ENCODE measurements at places on chromosomes 13 and 19.

- DNase-seq = no peak
Measured at GRCh38 chr13:47241446-47241845, 344.6 kb upstream of the HTR2A start.

- no peak for DNase-seq
Measured at GRCh38 chr13:92407858-92408257, 818.7 kb upstream of the GPC6 start.

GRCh38 chr19:30504272-30504671, 132.1 kb downstream of the ZNF536 start:
- no peak for DNase-seq

- DNase-seq = no peak
Measured at GRCh38 chr13:46846726-46847125, 49.8 kb upstream of the ESD start.

GRCh38 chr19:16142032-16142580, 1.4 kb upstream of the HSH2D start:
- no peak for DNase-seq

DNA sequence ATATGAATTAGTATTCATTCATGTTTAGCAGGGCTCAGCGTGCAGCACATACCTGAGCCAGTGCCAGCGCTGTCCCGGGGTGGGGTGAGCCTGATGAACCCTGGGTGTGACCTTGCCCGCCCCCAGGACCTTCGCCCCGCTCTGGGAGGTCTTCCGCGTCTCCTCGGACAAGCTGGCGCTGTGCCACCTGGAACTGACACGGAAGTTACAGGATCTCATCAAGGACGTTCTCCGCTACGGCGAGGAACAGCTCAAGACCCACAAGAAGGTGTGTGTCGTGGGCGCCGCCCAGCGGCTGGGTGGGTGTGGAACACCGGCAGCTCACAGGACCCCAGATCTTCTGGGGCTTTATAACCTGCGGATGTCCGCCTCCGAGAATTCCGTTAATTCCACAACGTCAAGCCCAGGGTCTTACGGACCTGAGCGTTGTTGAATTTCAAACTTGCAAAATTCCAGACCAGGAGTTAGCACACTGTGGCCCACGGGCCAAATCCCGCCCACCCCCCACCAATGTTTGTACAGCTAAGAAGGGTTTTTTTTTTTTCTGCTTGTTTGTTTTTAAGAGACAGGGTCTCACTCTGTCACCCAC, 15.4 kb downstream of the FCHO1 start:
- DNase-seq = no peak

DNA sequence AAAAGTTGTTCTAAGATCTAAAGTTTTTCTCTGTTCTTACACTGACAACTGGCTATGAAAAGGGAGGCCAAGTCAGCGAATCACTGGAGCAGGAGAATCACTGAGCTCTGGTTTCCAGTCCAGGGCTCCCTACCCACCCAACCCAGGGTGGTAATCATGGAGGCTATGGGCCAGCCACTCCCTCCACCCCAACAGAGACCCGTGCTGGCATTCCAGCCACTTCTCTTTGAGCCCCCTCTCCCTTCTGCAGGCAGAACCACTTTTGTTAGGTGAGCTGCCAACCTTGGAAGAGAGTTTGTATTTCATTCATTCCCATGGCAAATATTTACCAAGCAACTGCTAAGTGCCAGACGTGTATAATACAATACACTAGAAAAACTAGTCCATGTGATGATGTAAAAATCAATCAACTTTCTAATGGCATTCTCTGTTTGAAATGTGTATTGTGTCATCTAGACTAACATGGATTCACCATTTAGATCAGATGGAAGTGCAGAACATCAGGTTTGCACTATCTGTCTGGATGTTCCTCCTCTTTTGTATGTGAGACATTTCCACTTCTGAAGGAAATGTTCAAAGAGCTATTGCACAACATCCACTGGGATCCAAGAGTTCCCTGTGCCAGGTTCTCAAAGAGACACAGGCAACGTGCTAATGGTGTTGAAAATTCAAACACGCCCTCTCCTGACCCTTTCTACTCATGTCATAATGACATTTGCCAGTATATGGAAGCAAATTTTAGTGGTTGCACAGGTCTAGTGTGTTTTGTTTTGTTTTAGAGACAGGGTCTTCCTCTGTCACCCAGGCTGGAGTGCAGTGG, 5.3 kb downstream of the MLNR start:
- DNase-seq = no peak

GRCh38 chr13:37123337-37123736, 17.9 kb upstream of the CSNK1A1L start:
- DNase-seq = no peak

- DNase-seq = no peak
Measured at GRCh38 chr13:25778808-25779305, 273.0 kb downstream of the SHISA2 start.

- no peak for DNase-seq
Measured at GRCh38 chr19:12111176-12111575, 29.0 kb downstream of the ZNF20 start.

DNA sequence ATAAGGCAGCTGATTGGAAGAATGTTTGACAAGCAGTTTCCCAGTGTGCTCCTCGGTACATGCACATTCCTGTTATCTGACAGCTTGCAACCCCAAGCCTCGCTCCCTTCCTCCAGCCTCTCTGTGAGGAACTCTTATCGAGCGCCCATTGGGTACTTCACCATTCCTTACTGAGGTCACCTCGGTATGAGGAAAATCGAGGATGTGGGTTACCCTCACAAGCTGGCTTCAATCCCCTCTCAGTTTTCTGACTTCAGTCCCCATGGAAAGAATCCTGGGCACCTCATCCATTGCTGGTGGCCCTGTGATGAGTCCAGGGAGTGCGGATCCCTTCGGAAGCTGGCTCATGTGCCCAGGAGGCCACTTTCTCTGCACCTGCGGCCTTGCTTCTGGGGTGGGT, 17.3 kb downstream of the TEX29 start:
- no peak for DNase-seq

DNA sequence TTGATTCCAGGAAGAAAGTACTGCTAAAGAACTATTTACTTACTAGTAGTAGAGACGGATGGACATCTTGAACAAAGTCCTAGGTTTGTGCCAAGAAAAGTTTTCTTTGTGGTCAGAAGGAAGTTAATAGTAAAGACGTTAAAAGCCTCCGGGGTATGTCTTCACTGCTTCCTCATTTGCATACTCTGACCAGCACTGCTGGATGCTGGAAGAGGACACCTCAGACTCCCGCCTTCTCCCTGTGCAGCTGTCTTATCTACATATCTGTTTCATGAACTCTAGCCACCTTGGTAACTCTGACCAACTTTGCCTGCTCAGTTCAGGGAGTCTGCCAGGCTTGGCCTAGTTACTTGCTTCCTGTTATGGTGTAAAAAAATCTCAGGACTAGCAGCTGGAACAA, 1109.1 kb upstream of the MIR17HG start:
- no peak for DNase-seq

GRCh38 chr13:68440874-68441273, 1210.7 kb upstream of the PCDH9 start:
- no peak for DNase-seq

DNA sequence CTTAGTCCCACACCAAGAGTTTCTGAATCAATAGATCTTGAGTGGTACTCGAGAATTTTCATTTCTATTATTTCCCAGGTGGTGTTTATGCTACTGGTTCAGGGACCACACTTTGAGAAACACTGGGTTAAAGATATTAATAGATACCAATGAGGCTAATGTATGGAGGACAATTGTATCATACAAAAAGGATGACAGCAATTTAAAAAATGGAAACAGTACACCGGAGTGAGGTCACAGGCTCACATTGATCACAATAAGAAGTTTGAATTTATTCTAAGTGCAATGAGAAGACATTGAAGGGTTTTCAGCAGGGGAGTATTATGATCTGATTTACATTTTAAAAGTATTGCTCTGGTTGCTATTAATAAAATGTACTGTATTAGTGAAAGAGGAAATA, 488.3 kb downstream of the PCDH17 start:
- DNase-seq = no peak

DNA sequence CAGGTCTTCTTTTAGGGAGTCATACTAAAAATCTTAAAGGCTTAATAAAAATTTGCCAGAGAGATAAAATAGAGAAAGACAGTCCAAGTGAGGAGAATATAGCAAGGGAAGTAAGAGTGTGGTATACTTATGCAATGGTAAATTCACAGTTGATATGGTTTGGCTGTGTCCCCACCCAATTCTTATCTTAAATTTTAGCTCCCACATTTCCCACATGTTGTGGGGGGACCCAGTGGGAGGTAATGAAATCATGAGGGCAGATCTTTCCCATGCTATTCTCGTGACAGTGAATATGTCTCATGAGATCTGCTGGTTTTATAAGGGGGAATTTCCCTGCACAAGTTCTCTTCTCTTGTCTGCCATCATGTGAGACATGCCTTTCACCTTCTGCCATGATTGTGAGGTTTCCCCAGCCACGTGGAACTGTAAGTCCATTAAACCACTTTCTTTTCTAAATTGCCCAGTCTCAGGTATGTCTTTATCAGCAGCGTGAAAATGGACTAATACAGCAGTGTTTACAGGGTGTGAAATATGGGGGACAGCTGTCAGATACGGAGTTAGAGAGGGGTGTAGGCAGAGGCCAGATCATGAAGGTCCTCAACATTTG, 115.4 kb downstream of the UGGT2 start:
- no peak for DNase-seq

- no peak for DNase-seq
Measured at GRCh38 chr13:105814219-105814901, 721.1 kb downstream of the EFNB2 start.

GRCh38 chr19:18414504-18415177, 4.6 kb upstream of the SSBP4 start:
- DNase-seq = no peak

DNA sequence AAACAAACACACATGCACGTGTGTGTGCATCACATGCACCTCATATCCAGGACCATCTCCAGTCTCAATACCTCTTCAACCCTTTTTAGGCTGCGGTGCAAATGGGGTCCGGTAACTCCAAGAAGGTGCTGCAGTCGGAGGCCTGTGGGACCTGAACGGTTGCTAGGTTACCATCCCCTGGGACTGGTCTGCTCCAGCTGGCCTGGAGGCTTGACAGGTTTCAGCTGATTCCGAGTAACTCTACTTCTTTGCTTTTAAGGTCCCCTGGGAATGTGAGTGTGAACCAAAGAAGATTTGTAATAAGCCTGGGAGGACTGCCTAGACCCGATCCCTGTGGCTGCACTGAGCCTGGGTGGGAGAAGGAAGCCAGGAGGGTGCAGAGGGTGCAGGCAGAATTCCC, 117.5 kb downstream of the CCNA1 start:
- DNase-seq = no peak

DNA sequence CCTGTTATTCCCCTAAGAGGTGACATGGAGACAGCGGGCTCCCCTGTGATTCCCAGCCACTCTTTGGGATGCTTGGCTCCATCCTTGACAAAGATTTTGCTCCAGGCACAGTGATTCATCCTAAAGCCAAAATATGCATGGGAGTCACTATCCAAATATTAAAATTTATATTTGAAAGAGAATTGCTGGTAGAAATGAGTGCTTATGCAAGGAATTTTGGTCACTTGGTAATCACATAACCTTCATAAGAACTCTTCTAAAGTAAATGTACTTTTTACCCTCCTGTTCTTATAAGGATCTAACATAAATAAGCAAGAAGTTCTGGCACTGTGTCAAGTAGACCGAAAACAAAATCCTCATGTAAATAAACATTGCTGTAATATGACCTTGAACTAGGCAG, 385.8 kb downstream of the ITGBL1 start:
- no peak for DNase-seq

DNA sequence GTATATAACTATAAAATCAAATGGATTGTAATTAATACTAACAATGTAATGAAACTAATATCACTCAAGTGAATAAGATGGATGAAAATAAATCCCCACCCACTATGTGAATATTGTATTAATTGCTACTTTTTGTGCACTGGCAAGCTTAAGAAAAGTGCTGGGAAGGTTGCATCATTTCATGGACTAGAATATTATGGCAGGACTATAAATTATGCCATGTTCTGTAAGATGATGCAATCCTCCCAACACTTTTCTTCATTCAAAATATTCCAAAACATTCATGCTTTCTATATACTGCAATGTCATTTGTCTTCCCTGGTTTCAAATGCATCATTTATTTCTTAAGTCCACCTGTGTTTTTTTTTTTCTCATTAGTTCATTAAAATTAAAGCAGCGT, 457.6 kb upstream of the GPC6 start:
- DNase-seq = no peak

GRCh38 chr13:44967704-44968433, 21.4 kb downstream of the NUFIP1 start:
- no peak for DNase-seq

GRCh38 chr13:87827479-87827878, 156.3 kb downstream of the SLITRK5 start:
- no peak for DNase-seq

GRCh38 chr13:82439159-82439904, 1442.9 kb downstream of the SLITRK1 start:
- DNase-seq = no peak

DNA sequence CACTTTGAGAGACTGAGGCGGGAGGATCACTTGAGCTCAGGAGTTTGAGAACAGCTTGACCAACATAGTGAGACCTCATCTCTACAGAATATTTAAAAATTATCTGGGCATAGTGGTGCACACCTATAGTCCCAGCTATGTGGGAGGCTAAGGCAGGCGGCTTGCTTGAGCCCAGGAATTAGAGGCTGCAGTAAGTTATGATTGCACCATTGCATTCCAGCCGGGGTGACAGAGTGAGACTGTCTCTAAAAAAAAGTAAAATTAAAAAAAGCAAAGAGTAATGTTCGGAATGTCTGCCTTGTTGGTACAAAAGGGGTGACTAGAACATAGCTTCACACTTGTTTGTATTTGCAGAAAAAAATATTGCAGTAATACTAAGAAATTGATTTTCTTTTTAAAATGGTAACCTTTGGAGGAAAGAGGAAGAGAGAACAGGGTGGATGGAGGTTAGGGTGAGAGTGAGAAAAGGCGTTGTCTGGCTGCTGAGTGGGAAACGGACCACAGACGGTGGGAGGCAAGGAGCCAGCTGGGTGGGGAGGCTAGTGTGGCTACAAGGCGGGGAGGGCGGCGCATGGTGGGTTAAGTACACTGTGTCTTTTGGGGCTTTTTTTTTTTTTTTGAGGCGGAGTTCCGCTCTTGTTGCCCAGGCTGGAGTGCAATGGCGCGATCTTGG, 10.2 kb downstream of the PPP1R14A start:
- no peak for DNase-seq

DNA sequence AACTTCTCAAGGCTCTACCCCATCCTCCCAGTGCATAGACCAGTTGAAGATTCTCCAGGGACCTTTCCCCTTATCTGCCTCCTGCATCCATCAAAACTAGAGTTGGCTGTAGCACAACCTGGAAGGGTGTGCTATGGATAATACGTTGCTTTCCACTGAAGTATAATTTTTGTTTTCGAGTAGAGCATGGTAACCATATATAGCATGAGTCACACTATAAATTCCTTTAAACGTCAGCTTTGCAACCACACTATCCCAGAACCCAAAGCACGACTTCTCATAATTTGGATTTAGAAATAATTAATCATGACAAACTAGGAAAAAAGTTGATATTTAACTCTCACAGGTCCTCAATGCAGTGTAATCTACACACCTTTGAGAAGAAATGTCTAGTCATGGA, 138.3 kb upstream of the NBEA start:
- DNase-seq = no peak

- DNase-seq = no peak
Measured at GRCh38 chr19:7507884-7508283, 8.0 kb upstream of the ZNF358 start.

All from stimulated activated CD8-positive, alpha-beta memory T cell treated with anti-CD3 and anti-CD28 coated beads, Interleukin-4, amount 100 ng/mL, for 1 hour (primary cell).